ENCODE measurements at places on chromosomes 11 and 22.

- no peak for DNase-seq
Observed at GRCh38 chr22:48820481-48821345, 1007.0 kb downstream of the BRD1 start.

DNA sequence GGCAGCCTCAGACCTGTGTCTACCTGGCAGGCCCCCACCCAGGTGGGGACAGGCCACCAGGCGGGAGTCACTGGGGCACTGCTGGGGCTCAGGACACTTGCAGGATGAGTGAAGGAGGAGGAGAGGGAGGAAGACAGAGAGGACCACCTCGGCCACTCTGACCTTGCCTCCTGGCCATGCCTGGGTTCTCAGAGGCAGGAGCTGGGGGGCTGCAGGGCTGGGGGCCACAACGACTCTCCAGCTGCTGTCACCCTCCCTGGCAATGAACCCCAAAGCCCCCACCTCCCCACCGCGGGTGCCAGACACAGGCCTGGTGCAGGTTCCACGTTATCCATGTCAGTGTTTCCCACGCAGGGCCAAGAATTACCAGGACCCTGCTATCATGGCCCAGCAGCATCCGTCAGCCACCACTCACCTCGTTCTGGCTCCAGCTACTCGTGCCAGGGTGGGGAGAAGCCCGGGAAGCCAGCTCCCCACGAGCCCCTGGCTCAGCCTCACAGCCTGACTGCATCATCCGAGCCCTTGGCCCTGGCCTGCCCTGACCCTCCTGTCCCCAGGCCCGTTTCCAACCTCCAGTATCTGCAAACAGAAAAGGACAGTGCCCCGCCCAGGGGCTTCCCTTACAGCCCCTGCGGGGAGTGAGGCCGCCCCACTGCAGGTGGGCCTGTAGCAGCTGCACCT lies 62.4 kb downstream of the BRD1 start:
- DNase-seq: no peak

GRCh38 chr11:83456075-83456474 lies 169.9 kb upstream of the CCDC90B start:
- no peak for DNase-seq

- DNase-seq: no peak
Observed at GRCh38 chr11:8365216-8365941, 101.7 kb upstream of the LMO1 start.

DNA sequence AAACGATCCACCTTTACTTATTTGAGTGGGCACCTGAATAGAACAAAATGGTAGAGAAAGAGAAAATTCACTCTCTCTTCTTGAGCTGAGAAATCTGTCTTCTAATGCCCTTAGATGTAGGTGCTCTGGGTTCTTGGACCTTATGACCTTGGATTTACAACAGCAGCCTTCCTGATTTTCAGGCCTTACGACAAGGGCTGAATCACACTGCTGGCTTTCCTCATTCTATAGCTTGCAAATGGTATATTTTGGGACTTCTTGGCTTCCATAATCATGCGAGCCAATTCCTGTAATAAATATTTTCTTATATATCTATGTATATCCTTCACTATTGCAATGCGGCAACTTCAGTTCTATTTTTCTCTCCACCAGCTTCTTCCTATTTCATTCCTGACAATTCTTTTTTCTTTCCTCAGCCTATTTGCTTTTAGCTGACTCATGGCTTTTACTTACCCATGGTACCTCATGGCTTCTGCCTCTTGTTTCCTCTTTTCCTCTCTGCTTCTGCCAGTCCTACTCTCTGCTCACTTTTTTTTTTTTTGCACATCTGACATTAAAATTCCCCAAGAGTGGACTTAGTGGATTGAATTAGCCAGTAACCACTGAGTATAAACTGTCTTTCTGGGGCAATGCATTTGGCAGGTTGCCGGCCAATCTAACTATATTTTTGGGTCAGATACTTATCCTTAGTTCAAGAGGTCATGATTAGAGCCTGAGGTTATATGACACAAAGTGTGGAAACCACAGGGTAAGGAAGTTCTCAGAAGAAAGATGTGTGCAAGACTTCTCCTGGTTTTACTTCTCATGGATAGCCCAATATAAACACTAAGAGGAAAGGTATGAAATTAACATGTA lies 359.5 kb downstream of the TMEM135 start:
- DNase-seq: no peak

DNA sequence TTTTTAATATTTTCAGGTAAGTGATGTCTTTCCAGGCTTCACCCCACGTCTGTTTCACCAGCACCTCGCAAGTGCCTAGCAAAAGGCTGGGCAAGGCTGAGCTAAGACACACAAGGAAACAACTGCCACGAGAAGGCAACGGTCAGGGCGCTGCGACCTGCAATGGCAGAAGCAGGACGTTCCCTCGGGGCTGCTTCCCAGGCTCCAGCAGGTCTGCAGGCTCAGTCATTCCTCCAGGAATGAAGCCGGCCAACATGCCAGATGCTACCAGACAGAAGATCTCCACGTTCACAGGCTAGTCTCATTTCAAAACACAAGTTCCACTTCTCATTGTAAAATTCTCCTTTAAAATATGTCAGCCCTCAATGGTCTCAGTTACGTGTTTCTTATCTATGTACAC lies 45.5 kb downstream of the CELSR1 start:
- no peak for DNase-seq

GRCh38 chr11:111734101-111734953 lies 31.9 kb downstream of the PPP2R1B start:
- DNase-seq: no peak

GRCh38 chr11:111762981-111763643 lies 3.1 kb downstream of the PPP2R1B start:
- no peak for DNase-seq

GRCh38 chr11:67120456-67120855 lies 1.4 kb downstream of the KDM2A start:
- DNase-seq: peak; percentile 21

GRCh38 chr11:128341280-128342248 lies 245.8 kb downstream of the ETS1 start:
- no peak for DNase-seq
